PC-3 (cell line): ENCODE measurements at places on chromosomes 5 and 9.

DNA sequence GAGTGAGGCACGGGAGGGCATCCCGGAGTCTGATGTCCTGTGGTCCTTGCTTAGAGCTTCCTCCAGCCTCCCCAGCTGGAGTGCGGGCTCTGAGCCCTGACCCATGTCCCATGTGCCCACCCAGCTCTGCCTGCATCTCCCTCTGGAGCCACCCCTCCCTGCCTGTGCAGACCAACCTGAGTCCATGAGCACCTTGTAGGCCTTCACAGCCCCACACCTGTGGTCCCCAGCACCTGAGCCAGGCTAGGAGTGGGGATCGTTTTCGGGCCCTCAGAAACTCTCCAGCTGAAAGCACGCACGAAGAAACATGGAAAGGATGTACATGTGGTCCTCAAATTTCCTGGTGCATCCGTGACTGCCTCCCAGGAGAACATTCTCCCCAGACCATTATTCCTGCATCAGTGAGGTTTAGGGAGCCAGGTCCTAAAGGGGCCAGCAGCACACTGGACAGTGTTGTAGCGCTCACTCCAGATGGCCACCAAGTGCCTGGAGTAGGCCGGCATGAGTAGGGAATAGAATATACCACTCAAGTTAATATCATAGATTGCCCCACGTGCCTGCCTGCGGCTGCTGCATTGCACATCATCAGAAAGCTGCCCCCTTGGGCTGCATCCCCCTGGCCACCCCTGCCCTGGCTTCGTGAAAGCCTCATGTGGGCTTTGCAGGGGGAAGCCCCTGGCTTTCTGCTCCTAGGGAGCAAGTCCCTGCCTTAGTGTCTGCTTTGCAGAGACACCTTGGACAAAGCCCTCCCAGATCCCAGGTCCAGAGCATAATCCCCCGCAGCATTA lies 80.6 kb downstream of the WNK2 start:
- DNase-seq = no peak

GRCh38 chr5:462051-462481 lies 19.1 kb downstream of the EXOC3 start:
- DNase-seq = no peak

DNA sequence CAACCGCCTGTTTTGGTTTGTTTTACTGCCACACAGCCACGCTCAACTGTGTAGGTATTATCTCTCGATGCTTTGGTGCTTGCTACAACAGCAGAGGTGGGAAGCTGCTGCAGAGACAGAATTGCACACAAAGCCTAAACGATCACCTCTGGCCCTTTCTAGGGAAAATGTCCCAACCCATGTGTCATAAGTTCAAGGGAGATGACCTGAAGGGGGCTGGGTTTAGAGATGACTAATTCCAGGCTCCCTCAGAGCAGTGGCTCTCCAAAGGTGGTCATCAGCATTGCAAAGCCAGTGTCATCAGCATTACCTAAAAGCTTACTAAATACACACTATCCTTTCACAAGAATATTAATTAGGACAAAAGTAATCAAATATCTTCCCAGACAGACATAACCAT lies 10.9 kb downstream of the ZNF622 start:
- no peak for DNase-seq

GRCh38 chr5:59128646-59129290 lies 545.9 kb downstream of the RAB3C start:
- no peak for DNase-seq

DNA sequence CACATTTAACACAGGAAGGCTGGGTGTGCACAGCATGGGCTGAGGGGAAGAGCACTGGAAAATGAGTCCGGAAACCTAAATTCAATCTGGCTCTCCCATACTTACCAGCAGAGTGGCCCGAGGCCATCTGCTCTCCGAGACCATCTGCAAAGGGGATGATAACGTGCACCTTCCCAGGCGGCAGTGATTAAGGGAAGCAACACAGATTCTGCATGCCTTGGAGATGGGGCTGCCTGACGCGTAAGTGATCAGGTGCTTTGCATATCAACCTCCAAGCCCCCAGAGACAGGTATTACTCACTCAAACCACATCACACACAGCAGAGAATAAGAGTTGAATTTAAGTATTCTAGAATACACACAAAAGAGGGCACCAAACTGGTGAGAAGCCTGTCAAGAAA lies 9.1 kb downstream of the EPB41L4B start:
- DNase-seq = no peak

GRCh38 chr9:2340046-2340760 lies 281.4 kb upstream of the VLDLR start:
- no peak for DNase-seq

DNA sequence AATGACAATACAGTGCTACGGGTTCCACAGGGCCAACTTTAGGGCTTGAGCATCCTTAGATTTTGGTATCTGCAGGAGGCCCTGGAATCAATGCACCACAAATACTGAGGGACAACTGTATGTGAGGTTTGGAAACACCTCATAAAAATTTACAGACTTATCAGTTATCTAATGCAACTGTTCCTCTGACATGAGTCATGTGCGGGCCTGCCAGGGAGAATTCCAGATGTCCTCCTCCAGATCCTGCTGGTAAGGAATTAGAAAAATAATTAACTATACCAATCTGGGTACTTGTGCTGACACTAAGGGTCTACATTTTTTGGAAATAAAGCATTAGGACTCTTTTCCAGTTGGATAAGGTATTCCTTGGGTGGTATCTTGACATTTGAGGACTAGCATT lies 333.3 kb downstream of the ARRDC3 start:
- DNase-seq = peak; percentile 86

GRCh38 chr5:171897231-171897630 lies 109.2 kb downstream of the FBXW11 start:
- DNase-seq = no peak

- DNase-seq = peak; percentile 70
Observed at GRCh38 chr9:128920381-128921058, at the start of gene PHYHD1. TSS of gene PHYHD1 (plus strand) at chr9:128920982. CDS start at chr9:128922324, 1,342 bp downstream.

DNA sequence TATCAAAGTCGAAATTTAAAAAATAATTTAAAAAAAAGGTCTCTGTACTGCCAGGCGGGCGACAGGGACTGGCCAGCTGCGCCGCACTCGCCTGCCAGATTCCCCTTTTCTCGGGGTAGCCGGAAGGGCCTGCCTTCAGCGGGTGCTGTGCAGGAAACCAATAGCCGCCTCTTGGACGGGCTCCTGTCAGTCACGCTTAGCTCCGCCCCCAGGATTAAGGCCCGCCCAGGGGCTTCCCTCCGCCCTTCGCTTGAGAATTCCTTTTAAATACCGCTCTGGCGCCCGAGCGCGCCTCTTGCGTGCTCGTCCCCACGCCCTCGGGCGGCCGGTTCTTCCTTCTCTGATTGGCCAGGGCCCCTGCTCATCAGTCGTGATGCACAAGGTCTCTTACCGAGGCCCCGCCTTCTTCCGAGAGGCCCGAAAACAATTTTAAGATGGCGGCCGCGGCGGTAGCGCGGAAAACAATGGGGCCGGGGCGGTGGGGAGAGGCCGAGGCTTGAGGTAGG lies at the start of gene MAML1:
MAML1 (plus strand) TSS at position 411 of the 506 bp plus-strand sequence. CDS start 291 bp downstream, outside the sequence.
- peak; percentile 99 for DNase-seq

- peak; percentile 76 for DNase-seq
Observed at GRCh38 chr5:173984218-173984617, 4.8 kb upstream of the C5orf47 start.

DNA sequence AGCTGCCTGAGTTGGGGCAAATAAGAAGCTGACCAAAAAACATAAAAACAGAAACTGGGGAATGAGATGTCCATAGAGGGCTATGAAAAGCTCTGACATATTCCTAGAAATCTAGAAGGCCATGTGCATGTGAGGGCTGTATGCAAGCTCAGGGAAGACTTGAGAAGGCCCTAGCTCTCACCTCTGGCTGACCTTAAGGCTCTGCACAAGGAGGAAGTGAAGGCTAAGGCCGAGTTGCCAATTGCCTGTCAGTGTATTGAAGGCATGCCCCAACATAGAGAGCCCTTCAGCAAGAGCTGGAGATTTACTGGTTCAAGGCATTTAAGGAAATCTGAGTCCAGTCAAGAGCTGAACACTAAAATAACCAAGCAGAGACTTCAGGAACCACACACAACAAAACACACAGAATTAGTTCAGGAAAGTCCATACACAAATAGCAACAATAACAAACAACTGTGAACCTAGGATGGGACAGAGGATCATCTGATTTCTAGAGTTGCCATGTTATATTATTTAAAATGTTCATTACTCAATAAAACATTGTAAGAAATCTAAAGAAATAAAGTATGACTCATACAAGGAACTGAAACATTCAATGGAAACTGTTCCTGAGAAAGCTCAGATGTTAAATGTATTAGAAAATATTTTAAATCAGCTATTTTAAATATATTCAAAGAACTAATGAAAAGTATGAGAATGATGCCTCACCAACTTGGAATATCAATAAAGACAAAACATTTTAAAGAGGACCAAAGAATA lies 161.8 kb downstream of the AUH start:
- DNase-seq = no peak

DNA sequence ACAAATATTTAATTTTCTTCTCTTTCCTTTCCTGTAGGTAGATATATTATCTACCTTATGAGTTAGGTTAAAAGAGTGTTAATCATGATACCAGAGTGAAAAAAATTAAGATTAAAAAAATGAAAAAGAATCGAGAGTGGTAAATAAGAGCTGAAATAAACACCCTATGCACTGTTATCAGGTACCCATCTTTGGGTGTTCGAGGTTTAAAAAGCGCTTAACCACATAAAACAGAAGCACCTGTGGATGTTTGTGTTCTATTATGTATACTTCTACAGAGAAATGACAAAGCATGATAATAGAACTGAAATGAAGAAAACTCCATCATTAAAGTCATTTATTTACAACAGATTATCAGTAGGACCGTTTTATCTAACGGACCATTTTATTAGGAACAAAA lies 25.7 kb upstream of the GCNT4 start:
- no peak for DNase-seq

GRCh38 chr5:39605588-39606575 lies 181.1 kb upstream of the DAB2 start:
- DNase-seq = peak; percentile 92

DNA sequence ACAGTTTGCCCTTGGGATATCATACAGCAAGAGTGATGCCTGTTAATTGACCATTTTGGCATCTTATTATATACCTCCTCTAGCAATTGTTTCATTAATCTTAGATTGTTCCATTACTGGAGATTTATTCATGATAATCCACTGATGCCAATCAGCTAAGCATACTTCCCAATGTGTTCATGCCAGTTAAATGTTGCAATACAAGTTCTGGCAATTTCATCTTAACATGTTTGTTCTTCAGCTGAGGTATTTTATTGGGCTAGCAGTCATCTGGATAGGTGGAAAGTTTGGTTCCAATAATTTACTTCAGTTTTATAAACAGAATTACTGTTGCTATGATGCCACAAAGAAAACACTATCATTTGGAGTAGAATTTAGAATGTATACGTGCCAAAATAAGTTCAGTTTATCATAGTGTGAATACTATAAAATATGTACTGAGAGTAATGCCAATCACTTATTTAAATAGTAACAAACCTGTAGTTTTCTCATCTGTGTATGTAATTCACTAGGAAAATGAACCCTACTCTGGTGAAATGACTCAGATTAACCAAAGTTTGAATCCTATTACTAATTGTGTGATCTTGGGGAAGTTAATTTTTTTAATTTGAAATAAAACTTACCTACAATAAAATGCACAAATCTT lies 27.9 kb upstream of the IL31RA start:
- DNase-seq = peak; percentile 48
